ENCODE measurements at places on chromosomes 4 and X.

DNA sequence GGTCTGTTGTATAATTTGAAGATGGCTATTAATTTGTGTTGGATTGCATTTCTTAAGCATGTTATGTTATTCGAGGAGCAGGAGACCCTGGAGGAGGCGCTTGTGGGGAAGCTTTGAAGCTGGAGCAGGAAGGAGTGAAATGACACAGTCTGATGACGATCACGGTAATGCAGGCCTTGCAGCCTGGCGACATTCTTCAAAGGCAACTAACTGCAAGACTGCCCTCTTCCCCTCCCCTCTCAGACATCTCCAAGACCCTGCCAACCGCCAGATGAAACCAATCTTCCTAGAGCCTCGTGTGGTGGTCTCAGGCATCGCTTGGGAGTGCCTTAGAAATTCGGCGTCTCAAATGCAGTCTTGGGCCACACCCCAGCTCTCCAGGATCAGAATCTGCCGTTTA is 16.1 kb downstream of the CLCN4 start:
- DNase-seq = no peak

DNA sequence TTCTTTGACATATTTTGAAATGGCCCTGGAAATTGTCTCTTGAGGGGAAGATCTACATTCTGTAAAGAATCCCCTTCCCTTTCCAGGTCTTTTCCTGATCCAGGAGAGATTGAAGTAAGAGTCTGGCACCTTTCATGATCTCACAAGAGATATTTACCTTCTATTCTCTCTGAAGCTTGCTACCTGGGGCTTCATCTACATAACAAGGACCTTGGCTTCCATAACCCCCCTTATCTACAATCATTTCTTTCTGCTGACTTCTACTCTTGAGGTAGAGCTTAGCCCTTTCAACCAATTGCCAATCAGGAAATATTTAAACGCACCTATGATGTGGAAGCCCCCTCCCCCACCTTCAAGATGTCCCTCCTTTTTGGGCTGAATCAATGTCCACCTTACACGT is 383.7 kb upstream of the MAGEB18 start:
- no peak for DNase-seq

GRCh38 chr4:26372525-26373172 is 51.8 kb downstream of the RBPJ start:
- peak; percentile 74 for DNase-seq

- DNase-seq = no peak
Measured at GRCh38 chr4:176137631-176138030, 57.8 kb downstream of the SPATA4 start.

DNA sequence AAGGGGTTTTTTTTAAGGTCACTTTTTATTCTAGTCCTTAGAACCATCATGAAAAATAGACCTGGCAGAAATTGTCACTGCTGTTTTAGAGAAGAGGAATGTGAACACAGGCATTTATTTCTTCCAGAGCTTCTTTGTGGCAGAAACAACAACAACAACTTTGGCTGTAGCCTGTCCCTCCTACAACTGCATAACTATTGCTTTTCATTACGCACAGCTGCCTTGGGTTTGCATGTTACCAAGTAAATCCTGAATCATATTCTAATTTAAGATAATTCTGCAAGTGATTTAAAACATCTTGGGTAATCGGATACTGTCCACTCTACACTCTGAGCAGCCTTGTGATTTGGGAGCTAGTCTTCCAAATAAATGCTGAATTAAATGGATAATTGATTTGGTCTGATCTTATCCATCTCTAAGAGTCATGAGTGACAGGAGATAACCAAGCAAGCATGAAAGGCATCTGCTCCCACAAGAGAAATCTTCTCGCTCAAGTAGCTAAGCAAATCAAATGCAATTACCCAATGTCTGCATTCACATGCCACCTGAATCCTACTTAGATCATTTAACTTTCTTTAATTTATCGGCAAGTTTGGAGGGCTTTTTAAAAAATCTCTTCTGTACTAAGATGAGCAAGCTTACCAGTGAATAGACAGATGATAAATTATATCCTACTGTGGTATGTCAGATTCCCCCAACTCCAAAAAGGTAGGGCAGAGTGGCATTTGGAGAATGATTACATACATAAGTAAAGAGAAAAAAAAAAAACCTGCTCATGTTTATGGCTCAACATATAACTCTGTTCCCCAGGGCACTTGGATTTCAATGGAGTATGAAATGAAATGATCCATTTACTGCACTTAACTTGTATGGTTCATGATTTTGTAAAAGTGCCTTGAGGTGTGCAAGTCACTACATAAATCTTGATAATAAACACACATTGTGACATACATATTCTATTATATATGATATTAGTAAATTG is 73.6 kb downstream of the EGF start:
- DNase-seq = no peak

DNA sequence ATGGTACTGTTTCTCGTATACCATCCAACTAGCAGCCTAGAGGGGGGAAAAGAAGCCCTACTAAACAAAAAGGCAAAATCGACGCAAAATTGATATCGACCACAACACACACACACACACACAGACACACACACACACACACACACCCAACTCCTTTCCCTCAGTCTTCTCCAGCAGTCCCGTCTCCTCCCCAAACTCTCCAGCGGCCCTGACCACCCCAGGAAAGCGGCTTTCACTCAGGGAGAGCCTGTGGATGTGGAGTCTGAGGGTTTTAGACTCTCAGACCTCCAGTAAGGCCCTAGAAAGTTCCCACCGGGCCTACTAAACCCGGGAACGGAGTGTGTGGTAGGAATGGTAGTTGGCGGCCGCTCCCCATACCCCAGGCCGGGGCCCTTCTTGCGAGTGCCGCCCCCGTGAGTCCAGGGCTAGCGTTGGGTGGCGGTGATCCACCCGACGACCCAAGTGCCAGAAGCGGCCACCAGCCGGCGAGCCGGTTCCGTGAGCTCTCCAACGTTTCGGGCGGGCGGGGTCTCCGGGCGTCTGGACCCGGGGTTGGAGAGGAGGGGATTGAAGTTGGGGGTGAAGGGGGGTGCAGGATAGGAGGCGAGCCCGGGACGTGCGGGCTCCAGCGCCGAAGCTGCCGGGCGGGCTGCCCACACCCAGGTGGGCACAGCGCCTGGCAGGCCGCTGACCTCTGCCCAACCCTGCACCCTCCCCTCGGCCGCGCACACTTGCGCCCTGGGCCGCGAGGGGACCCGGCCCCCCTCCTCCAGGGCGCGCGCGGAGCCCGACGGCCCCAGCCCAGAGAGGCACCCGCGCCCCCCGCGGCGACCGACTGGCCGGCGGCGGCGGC is 13.7 kb downstream of the ARX start:
- DNase-seq = no peak

DNA sequence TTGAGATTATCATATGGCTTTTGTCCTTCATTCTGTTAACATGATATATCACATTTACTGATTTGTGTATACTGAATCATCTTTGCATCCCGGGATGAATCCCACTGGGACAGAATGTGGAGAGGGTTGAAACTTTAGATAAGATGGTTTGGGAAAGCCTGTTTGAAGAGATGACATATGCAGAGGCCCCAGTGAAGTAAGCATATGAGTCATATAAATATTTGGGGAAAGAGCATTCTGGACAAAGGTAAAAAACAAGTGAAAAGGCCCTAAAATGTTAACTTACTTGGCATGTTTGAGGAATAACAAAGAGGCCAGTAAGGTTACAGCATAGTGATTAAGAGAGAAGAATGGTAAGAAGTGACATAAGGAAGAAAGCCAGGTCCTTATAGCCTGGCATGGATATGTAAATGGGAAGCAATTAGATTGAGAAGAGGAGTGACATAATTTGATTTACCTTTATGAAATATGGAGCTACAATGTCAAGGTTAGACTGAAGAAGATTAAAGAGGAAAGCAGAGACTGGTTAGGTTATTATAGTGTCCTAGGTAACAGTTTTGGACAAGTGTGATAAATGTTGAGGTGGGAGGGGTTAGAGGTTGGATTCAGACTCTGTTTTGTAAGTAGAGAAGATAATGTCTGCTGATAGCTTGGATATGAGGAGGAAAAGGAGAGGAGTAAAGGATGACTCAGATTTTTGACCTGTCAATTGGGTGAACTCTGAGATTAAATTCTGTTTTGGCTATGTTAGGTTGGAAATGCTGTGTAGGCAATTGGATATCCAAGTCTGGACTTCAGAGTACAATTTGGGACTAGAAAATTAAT is 54.6 kb upstream of the DRP2 start:
- DNase-seq = no peak

- DNase-seq = no peak
Measured at GRCh38 chrX:11929476-11929875, 171.4 kb downstream of the MSL3 start.

- DNase-seq = no peak
Measured at GRCh38 chr4:106048250-106048971, 153.1 kb downstream of the NPNT start.

- DNase-seq = peak; percentile 7
Measured at GRCh38 chrX:38627683-38628082, 66.3 kb downstream of the TSPAN7 start.

DNA sequence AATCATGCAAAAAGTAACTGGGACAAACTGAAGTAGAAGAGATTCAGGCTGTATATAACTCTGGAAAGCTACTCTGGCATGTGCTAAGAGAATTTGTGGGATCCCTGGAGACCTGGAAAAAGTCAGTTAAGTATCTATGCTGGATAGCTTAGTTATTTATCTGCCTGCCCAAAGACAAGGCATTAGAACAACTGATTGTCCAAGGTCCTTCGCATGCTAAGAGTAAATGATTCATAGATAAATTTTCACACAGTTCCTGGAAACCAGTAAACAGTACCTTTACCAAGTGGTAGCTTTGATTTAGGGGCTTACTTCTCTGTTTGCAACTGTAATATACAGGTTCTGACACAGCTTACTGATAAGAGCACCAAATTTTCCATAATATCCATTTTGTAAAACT is 104.8 kb downstream of the ATP11C start:
- no peak for DNase-seq

DNA sequence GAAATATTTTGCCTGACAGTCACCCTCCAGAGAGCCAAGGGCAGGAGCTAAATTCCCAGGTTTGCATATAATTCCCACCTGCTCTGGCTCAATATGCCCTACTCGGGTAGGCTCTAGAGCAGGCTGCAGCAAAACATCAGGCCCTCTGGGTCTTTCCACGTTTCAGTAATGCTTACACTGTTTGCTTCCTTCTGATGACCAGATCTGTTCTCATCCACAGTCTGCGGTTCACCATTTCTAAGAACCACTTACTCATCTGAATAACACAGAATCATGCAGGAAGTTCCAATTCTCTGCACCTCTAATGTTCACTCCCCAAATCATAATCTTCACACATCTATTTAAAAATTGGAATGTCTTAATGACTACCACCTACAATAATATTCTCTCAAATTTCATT is 141.4 kb downstream of the PPP3CA start:
- peak; percentile 63 for DNase-seq

- DNase-seq = no peak
Measured at GRCh38 chrX:135431886-135432285, 10.1 kb downstream of the SMIM10L2A start.

- no peak for DNase-seq
Measured at GRCh38 chrX:65607070-65607742, 60.2 kb upstream of the MSN start.

- DNase-seq = no peak
Measured at GRCh38 chr4:151100531-151100930, 1.1 kb downstream of the RPS3A start.

DNA sequence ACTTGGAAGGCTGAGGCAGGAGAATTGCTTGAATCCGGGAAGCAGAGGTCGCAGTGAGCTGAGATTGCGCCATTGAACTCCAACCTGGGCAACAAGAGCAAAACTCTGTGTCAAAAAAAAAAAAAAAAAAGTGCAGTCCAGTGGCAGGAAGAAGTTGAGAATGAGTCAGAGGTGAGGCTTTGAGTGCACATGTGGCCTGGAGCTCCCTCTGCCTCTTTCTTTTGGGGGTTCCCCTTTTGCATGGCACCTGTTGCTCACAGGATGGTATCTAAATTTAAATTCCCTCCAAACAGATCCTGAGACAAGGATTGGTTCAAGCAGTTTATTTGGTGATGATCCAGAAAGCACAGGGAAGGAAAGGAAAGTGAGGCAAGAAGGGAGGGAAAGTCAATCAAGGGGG is 151.4 kb upstream of the STX18 start:
- no peak for DNase-seq

GRCh38 chr4:130027973-130028372 is 932.0 kb downstream of the C4orf33 start:
- DNase-seq = no peak

GRCh38 chrX:17882680-17883079 is 21.6 kb upstream of the RAI2 start:
- DNase-seq = no peak

DNA sequence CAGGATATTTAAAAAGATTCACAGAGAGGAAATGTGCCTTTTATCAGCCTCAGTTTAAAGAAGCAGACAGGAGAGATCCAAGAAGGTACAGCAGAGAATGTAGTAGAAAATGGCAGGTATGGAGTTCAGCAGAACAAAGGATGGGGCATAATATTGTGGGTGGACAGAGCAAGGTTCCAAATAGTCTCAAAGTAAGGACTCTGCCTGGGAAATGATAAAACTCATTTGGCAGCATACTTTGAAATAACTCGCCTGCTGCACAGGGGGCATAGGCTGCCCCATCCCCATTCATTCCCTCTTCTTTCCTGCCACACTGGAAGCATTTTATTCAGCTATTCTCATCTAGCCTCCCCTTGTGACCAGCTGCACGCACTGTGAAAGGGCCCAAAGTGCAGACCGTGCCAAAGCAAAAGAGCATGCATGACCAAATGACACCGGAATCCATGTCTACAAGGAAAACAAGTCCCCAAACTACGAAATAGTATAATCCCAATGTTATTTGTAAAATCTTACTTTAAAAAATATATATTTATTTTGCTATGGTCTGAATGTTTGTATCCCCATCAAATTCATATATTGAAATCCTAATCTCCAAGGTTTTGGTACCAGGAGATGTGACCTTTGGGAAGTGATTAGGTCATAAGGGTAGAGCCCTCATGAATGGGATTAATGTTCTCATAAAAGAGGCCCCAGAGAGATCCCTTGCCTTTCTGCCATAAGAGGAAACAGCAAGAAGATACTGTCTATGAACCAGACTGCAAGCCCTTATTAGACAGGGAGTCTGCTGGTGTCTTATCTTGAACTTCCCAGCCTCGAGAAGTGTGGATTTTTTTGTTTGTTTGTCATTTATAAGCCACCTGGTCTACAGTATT is 77.4 kb upstream of the PRSS48 start:
- DNase-seq = no peak

GRCh38 chr4:55409468-55410171 is 13.9 kb downstream of the TMEM165 start:
- DNase-seq = no peak

GRCh38 chr4:47043821-47044220 is 12.5 kb downstream of the GABRB1 start:
- no peak for DNase-seq

- no peak for DNase-seq
Measured at GRCh38 chrX:27254656-27255055, 208.5 kb downstream of the PPP4R3C start.

DNA sequence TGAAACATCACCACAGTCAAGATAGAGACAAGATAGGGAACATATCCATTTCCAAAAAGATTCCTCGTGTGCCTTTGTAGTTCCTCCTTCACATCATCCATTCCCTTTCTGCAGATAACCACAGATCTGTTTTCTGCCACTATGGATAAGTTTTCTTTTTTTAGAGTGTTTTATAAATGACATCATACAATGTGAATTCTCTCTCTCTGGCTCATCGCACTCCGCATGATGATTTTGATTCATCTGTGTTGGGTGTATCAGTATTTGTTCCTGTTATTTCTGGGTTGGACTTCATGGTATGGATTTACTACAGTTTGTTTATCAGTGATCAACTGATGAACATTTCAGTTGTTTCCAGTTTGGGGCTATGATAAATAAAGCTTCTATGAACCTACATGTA is 23.2 kb upstream of the ANXA3 start:
- no peak for DNase-seq

GRCh38 chr4:164615964-164616363 is 138.0 kb upstream of the SMIM31 start:
- no peak for DNase-seq
